ENCODE measurements at places on chromosomes 6 and 20.

GRCh38 chr6:68973066-68973465 is 338.0 kb downstream of the ADGRB3 start:
- no peak for DNase-seq

- DNase-seq = no peak
Observed at GRCh38 chr20:62606551-62607201, 35.6 kb upstream of the SLCO4A1 start.

DNA sequence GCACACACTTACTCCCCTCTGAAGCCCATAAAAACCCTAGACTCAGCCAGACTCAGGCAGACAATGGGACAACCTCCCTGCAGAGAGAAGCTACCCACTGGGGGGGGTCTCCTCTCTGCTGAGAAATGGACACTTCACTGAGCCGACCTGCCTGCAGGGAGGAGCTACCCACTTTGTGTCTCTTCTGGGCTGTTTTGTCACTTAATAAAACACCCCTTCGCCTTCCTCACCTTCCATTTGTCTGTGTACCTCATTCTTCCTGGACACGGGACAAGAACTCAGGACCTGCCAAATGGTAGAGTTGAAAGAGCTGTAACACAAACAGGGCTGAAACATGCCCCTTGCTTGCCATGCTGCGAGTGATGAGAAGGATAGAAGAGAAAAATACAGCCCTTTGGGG is 151.7 kb upstream of the HDDC2 start:
- no peak for DNase-seq

DNA sequence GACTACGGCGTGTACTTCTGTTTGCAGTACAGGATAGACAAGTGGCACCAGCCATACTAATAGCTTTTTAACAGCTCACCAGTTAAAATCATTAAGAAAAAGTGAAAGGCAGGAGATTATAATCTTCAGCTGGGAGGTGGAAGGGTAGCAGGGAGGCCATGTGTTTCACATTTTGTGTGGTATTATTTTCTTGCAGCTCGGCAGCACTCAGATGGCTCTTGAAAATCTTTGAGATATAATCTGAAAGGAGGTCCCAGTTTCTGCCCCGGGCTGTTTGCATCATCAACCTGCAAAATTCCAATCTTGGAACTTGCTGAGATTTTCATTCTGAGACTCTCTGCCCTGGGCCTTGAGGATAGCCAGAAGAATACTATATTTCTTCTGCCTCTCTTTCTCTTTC is 87.5 kb upstream of the HDAC2 start:
- DNase-seq = no peak

GRCh38 chr6:101454106-101454676 is 60.7 kb downstream of the GRIK2 start:
- no peak for DNase-seq

DNA sequence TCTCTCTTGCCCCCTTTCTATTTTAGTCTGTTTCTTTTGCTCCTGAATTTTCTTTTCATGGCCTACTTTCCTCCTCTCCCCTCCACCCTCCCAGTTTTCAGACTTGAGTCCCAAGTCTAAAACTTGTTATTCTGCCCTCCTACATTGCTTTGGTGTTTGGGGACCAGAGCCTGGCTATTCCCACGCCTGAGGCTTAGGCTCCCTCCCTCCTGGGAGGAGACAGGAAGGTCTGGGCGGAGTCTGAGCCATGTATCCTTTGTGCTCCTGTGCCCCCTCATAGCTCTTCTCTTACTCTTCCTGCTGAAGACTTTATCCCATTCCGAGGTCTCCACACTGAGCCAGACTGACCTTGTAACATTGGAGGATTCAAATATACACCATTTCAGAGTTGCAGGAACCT is 69.5 kb downstream of the DAAM2 start:
- DNase-seq = no peak

DNA sequence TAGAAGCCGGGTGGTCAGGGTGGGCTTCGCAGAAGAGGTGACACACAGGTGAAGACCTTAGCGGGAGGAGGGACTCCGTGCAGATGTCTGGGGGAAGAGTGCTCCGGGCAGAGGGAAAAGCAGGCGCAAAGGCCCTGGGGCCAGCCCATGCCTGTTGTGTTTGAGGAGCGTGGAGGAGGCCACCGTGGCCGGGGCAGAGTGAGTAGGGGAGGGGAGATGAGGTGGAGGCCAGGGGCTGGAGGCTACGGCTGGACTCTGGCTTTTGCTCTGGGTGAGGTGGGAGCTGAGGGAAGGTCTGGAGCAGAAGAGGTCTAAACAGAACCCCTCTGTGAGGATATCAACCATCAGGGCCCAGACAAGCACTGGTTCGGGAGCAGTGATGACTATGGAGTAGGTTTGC is 244.0 kb downstream of the PREX1 start:
- DNase-seq = no peak

- no peak for DNase-seq
Observed at GRCh38 chr20:32612351-32613191, 27.4 kb upstream of the NOL4L start.

DNA sequence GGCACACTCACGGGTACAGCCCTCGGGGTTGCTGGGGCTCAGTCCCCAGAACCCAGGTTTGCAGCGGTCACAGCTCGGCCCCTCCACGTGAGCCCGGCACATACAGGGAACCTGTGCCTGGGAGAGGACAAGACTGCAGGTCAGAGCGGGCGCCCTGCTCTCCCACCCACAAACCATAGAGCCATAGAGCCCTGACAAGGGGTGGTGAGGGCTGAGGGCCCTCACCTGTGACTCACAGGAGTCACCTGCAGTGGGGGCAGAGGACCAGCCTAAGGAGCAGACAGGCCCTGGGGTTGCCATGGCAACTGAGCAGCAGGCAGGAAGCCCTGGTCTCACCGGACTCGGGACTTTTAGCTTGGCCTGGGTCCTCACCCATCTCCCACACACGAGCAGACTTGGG is 30.8 kb downstream of the LAMA5 start:
- no peak for DNase-seq

DNA sequence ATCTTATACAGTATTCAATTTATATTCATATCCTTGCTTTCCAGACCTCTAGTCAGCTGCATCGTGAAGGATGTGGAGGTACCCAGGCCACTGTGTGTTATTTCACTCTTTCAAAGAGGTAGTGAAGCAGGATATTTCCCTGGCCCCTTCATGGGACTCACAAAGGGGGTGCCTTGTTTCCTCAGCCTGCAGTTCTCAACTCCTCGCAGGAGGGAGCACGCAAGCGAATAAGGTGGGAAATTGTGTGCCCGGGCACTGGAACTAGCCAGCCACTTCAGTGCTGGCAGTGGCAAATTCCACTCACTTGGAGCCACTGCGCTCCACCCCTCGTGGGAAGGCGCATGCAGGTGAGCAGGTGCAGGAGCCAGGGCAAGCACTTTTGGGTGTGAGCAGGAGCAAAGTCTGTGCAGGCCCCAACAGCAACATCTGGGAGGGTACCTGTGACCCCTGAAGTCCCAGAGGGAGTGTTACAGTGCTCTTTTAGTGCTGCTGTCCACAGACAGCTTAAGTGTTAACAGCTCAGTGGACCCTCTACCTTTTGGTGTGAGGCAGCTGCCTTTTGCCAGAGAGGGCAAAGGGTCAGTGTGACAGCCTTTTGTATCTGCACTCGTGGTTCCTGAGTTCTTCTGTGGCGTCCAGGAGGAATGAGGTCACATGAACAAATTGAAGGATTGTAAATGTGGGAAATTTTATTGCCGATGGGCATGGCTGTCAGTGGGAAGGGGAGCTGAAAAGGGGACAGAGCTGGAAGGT is 49.4 kb upstream of the FAM135A start:
- no peak for DNase-seq

DNA sequence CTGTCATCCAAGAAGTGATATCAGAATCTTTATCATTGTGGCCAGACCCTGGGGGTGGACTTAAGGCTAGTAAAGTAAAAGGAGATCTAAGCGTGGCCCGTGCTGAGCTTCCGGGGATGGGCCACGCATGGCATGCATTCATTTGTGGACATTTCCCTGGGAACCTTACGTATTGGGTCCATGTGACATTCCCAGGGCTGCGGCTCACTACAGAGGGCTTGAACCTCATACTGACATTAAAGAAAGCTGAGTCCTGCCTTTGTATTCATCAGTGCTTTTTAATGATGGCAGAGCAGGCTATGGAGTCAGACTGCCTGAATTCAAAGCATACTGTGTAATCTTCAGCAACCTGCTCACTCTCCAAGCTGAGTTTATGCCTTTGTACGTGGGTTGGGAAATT is 152.2 kb upstream of the AFDN start:
- DNase-seq = no peak

DNA sequence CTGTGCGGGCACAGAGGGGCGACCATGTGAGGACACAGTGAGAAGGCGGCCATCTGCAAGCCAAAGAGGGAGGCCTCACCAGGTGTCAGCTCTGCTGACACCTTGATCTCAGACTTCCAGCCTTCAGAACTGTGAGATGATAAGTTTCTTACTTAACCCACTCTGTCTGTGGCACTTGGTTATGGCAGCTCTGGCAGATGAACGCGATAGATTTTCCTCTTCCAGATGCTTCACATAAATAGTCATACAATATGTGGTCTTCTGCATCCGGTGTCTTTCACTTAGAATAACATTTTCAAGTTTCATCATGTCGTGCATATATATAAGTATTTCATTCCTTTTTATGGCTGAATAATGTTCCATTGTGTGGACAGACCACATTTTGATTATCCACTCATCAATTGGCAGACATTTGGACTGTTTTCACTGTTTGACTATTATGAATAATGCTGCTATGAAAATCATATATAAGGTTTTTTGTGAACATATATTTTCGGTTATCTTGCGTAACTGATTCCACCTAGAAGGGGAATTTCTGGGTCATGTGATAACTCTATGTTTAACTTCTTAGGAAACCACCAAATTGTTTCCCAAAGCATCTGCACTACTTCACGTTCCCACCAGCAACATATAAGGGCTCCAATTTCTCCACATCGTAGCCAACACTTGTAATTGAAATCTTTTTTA is 30.2 kb downstream of the PRR18 start:
- no peak for DNase-seq

DNA sequence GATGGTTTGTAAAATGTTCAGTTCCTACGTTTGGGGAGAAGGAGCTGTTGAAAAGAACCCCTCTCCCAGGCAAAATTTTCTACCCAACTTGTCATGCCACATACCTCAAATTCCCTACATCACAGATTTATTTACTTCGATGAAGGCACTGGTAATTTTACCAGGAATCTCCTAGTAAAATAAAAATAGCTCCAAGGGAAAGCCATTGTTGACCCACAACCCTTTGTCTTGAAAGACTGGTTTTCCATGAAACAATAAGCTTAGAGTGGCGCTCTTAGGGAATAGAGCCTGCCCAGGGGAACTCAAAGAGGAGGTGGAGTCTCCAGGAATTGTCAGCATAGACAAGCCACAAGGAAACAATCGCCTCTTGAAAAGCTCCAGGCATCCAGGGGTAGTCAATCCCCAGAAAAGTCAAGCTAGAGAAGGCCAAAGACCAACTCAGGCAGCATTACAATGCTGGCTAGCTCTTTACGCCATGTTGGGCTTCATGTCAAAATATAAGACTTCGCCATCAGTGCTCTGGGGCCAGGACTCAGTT is 99.2 kb upstream of the RREB1 start:
- DNase-seq = no peak

DNA sequence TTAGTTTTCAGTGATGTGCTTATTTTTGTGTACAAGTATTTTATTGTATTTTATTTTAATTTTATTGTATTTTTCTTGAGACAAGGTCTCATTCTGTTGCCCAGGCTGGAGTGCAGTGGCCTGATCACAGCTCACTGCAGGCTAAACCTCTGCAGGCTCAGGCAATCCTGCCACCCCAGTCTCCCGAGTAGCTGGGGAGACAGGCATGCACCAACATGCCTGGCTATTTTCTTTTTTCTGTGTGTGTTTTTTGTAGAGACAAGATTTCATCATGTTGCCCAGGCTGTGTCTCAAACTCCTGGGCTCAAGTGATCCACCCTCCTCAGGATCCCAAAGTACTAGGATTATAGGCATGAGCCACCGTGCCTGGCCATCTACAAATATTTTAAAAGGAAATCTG is 146.3 kb downstream of the MANEA start:
- DNase-seq = no peak

- DNase-seq = no peak
Observed at GRCh38 chr6:7307533-7307932, 5.5 kb downstream of the SSR1 start.

- DNase-seq = no peak
Observed at GRCh38 chr20:37911838-37912281, 8.9 kb downstream of the VSTM2L start.

- no peak for DNase-seq
Observed at GRCh38 chr6:75493400-75494064, at the start of gene FILIP1. Gene FILIP1, minus strand, starts transcription at chr6:75493800. Its CDS starts 78,828 bp downstream, at chr6:75414972.
